ENCODE measurements at places on chromosomes 13 and 19.
A peak's percentile ranks its signal among the peaks of the same experiment; 100 is the strongest.

DNA sequence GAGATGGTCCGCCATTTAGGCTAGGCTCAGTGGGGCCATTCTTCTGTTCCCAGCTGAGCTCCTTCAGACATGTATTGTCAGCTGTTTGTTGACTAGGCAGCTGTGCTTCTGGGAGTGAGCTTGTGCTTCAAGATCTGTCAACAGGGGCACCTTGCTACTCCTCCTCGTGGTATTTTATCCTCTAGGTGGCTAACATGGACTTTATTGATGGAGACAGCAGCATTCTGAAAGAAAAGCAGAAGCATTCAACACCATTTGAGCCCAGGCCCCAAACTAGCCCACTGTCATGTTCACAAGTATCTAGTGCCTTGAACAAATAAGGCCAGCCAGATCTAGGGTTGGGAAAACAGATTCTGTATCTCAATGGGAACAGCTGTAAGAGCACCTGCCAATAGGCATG lies 65.9 kb downstream of the ZNF429 start:
- DNase-seq, result no peak

- DNase-seq, result no peak
Measured at GRCh38 chr19:29247471-29247870, 34.5 kb upstream of the UQCRFS1 start.

- DNase-seq, result peak; percentile 100
Measured at GRCh38 chr19:5903624-5904351, at the start of gene NDUFA11. Gene NDUFA11, minus strand, starts transcription at chr19:5903790. Its CDS starts 82 bp downstream, at chr19:5903708.

GRCh38 chr19:10325732-10326131 lies 7.6 kb downstream of the RAVER1 start:
- no peak for DNase-seq

GRCh38 chr19:15354566-15355296 lies 22.4 kb upstream of the BRD4 start:
- no peak for DNase-seq

GRCh38 chr19:47644743-47645482 lies 36.0 kb downstream of the BICRA start:
- DNase-seq, result no peak

- no peak for DNase-seq
Measured at GRCh38 chr19:29483944-29484581, 41.7 kb upstream of the VSTM2B start.

DNA sequence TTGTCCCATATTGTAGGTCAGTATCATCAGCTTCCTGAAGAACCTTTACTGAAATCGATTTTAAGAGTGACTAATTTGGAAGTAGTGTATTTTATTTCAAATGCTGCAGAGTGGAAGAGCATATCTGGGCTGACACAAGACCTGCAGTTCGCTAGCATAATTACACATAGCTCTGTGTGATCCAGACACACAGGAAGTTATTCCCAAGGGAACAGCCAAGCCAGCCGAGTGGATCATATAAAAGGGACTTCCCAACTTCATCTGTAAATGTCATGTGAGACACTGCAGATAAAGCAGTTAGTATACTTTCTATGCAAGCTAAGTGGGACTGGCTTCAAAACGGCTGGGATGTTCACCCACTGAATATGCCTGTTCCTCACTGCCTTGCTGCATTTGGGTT lies 760.4 kb downstream of the SLITRK1 start:
- no peak for DNase-seq

GRCh38 chr13:21078501-21078900 lies 17.1 kb upstream of the LATS2 start:
- DNase-seq, result no peak

GRCh38 chr13:71964491-71965100 lies 97.6 kb upstream of the DACH1 start:
- no peak for DNase-seq

DNA sequence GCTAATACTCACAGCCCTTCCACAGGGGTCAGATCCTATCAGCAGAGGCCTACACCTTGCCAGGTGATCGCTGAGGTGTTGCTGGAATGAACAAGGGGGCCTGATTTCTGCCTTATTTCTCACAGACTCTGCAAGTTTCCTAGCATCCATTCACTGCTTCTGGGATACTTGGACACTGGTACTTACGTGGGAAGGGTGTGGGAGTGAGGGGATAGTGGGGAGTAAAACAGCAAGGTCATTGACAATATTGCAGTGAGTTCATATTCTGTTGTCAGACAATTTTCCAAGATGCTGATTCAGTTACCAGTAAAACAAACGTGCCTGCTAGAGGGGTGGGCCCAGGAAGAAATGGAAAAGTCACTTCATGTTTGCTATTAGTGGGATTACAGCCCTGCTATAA lies 276.5 kb downstream of the SHISA2 start:
- DNase-seq, result no peak

- no peak for DNase-seq
Measured at GRCh38 chr13:28528848-28529247, 33.9 kb upstream of the FLT1 start.

DNA sequence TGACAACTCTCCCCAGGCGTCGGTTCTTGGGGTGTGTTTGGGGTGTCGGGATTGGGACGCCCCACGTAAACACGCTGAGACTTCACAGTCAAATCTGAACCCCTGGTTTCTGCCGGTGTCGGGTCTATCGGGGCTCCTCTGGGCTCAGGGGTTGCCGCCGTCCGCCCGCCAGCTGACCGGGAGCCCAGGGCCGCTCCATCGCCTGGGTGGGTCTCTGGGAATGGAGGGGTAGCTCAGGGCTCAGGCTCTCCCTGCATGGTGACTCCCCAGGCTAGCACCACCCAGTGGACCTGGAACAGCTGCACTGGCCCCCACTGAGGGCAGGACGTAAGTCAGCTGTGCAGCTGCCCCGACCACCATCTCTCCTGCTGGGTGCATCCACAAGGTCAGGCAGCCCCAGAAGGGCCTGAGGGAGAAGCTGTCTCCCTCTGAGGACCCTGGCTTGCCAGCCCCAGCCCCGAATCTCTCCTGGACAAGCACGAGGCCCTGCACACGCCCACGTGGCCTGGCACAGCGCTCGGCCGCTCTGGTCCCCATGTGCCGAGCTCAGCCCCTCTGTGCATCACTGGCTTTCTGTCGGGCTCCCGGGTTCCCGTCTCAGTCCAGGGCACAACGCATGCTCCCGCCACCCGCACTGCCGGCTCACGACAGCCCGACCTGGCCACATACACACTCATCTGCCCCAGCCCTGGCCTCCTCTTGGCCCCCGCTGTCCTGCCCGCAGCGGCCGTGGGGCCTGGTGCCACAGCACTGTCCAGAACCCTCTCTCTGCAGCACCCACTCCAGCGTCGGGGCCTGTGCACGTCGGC lies 6.1 kb downstream of the RNF126 start:
- peak; percentile 69 for DNase-seq

- no peak for DNase-seq
Measured at GRCh38 chr13:101514695-101515275, 62.3 kb downstream of the ITGBL1 start.

DNA sequence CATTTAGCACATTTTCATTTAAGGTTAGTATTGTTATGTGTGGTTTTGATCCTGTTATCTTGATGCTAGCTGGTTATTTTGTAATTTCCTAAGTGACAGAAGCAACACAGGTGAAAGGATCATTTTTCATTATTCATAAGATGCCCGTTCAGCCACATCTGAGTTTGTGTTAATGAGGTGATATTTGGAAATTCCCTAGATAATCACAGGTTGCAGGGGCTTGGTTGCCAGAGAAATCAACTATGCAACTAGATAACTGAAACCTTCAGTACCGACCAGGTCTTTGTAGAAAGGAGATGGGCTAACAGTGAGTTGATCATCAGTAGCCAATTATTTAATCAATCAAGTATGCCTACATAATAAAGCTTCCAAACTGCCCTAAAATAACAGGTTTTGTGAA lies 121.3 kb upstream of the UFM1 start:
- no peak for DNase-seq

DNA sequence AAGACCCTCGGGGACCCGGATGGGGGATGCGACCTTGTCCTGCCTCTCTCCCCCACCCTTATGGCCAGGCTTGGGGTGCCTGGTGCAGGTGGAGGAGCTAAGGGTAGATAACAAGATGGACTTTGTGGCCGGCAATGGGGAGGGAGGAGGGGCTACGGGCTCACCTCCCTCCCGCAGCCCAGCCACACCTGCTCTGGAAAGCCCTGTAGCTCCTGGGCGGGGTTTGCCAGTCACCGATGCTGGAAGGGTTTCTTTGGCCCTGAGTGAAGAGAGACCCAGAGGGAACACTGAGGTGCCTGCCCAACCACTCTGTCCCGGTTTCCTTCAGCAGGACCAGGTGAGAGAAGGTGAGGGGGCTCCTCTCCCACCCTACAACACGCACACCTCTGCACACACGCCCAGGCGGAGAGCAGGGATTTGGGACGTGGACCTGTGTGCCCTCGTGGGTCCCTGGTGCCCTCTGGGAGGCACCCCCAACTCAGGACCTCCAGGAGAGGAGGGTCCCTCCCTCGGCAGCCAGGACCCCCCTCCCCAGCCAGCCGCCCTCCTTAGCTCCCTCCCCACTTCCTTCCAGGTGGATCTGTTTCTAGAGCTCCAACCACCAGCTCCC lies at the start of gene FUT2:
TSS of gene FUT2 (plus strand) at position 229 of the 610 bp plus-strand sequence. CDS start 6,986 bp downstream, outside the sequence.
- DNase-seq, result peak; percentile 76

DNA sequence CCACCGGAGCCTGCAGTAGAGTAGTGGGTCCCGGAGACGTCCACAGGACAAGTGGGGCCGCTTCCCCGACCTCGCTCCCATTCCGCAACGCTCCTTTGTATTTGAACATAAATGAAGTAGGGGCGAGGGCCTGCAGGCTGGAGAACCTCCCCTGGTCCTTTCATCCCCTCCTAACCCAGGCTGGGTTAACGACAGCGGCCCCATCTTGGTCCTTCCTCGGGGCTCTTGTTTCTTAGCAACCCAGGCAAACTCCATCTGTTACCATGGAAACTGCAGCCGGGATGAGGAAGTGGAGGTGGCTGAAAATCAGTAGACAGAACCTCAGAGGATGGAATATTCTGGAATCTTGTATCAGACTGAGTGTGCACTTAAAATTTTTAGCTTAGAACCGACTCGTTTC lies 132.6 kb upstream of the USP29 start:
- no peak for DNase-seq

GRCh38 chr13:32659736-32660135 lies 73.5 kb downstream of the PDS5B start:
- no peak for DNase-seq

GRCh38 chr19:5032101-5032967 lies 63.4 kb downstream of the KDM4B start:
- no peak for DNase-seq

- no peak for DNase-seq
Measured at GRCh38 chr13:45604892-45605291, 10.6 kb downstream of the ERICH6B start.

DNA sequence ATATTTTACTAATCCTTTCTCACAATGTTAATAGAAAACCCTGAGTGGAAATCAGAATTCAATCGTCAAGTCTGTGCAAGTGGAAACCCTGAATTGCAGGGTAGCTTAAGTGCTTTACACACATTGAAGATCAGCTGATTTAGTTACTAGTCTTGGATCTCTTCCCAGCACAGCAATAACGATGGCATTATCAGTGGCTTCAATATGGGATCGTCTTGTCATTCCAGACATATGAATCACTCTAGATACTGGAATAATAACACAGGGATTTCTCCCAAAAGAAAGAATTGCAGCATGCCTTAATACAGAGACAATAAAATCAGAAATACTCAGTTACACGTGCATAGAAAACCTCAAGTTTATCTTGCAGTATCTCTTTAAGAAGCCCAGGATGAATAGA lies 12.6 kb upstream of the METTL21C start:
- no peak for DNase-seq

GRCh38 chr19:7845390-7846154 lies 15.6 kb downstream of the EVI5L start:
- no peak for DNase-seq

DNA sequence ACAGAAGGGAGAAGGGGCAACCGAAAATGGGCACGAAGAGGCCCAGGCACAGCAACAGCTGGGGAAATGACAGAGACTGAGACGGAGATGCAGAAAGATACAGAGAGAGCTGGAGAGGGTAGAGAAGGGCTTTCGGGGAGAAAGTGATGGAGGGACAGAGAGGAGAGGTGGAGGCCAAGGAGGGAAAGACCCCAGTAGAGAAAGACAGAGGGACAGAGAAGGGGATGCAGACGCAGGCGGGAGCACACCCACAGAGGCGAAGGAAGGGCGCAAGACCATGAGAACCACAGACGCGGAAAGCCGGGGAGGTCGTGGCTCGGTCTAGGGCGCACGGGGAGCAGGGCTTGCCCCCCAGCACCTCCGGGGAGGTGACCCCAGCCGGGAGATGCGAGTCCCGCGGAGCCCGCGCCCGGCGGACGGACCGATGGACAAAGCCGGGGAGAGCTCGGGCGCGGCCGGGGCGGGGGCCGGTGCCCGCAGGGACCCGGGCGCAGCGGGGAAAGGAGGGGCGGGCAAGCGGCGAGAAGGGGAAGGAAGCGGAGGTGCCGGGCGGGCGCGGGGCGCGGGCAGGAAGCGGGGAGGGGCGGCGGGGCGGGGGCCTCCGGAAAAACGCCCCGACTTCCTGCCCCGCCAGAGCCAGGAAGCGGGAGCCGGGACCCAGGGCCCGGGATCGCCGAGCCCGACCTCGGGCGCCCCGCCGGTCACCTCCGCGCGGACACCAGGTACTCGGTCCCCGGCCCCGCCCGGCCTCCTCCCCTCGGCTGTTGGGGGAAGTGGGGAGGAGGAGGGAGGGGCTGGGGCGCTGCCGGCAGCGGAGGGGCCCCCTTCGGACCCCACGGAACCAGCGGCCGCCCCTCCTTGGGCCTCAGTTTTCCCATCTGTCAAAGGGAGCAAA lies at the start of gene ARHGEF1:
TSS of gene ARHGEF1 (plus strand) at position 617 of the 895 bp plus-strand sequence. CDS start 4,899 bp downstream, outside the sequence.
- peak; percentile 54 for DNase-seq

DNA sequence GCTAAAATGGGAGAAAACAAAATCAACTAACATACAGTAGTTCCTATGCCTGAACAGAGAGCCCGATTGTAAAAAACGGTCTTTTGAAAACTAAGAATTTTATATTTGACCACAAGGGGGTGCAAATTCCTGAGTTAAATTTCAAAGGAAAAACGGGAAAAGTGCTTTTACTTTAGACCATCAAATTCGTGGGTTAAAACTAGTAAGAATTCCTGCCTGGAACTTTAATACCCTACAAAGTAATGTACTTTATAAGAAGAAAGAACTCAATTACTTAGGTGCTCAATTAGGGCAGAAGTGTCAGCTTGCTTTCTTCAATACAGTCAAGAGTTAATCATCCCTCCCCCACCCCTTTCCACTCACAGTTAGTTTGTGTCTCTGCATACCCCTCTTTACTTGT lies 69.8 kb downstream of the KCNRG start:
- no peak for DNase-seq

- no peak for DNase-seq
Measured at GRCh38 chr19:40752257-40752781, 1.3 kb downstream of the SNRPA start.

GRCh38 chr13:107873926-107874325 lies 341.4 kb downstream of the LIG4 start:
- no peak for DNase-seq

GRCh38 chr19:34733266-34733745 lies 737 bp upstream of the ZNF181 start:
- DNase-seq, result no peak

All from pancreas (tissue), 10 donors.